Aorta (tissue), 5 donors: ENCODE measurements at places on chromosomes 5 and 9.

DNA sequence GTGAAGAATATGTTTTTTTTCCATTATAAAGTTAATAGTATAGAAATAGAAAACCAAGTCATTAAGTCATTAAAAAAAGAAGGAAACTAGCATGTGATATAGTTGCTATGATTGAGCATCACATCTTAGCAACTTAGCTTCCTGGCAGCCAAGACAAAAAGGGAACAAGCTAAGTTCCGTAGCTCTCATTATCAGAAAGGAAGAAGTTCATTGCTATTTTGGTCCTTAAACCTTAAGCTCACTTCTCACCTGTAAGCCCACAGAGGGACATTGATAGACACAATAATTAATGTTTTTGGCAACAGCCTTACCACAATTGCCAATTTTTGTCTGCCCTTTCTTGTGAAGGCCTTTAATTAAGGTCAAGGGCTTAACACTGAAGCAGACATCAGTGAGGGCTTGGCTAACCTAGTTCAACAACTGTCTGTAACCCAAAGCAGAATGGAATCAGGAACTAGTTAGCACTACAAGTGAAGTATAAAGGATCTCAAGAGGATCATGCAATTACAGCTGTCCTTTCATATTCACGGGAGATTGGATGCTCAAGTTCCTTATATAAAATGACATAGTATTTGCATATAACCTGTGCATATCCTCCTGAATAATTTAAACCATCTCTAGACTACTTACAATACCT is 24.0 kb upstream of the KLF4 start:
- H3K27me3 ChIP-seq, result no peaks in the 10 kb centered on the region
- no peaks in the 10 kb centered on the region for H3K4me1 ChIP-seq
- H3K36me3 ChIP-seq, result no peaks in the 10 kb centered on the region
- H3K27ac ChIP-seq, result no peak overlapping the region

DNA sequence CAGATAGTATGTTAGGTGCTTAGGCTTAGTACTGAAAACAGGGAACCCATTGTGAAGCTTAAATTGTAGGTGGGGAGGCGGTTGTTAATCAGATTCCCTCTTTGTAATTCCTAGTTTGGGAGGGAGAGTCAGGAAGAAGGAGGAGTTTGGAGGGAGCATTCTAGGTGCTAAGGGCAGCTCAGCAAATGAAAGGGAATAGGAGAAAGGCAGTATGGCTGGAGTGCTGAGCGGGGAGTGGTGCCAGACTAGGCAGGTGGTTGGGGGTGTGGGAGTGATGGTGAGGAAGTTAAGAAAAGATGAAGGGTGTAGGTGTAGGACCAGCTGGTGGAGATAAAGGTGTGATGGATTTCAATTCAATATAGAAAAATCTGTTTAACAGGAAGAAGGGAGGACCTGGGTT is 11.1 kb upstream of the GARNL3 start:
- no peaks in the 10 kb centered on the region for H3K27me3 ChIP-seq
- no peak overlapping the region for H3K4me3 ChIP-seq
- DNase-seq, result no peak
- H3K36me3 ChIP-seq, result no peaks in the 10 kb centered on the region
- peaks cover 5% of the 10 kb centered on the region for H3K4me1 ChIP-seq

DNA sequence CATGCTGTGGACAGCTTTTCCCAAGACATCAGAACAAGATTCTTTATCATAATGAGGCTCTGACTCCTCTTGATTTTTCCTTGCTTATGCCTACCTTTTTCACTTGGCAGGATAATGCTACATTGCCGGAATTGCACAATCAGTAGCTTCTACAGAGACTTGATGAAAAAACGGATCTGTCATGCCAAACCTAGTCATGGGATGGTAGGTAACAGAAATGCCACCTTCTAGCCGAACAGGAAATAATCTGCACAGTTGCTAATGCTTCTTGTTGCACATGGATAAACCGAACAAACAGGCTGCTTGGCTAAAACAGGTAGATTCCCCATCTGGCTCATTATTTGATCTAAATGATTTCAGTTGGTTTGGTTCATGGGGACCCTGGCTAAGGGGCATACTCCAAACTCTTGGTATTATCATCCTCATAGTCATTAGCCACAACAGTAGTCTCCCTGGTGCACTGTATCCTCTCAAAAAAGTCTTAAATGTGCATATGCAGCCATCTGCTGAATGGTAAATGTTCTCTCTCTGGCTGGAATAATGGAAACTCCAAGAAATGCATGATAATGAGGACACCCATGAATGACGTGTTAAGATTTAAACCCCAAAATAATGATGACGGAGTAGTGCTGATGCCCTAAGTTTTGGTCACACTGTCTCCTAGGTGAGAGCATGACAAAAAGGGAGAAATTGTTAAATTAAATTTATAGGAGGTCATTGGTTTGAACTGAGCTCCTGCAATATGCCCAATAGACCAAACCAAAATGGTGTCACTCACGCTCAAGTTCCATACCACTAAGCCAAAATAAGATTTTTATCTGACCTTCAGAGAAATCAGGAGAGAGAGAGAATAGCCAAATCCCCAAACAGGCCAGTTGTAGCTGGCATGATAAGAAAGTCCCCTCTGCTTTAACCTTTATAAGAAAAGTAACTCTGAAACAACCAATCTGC is 47.0 kb downstream of the RAPGEF1 start:
- no peak overlapping the region for H3K4me3 ChIP-seq
- peaks cover 6% of the 10 kb centered on the region for H3K4me1 ChIP-seq
- no peaks in the 10 kb centered on the region for H3K36me3 ChIP-seq
- no peaks in the 10 kb centered on the region for H3K27me3 ChIP-seq
- H3K27ac ChIP-seq, result no peak overlapping the region
- no peak for DNase-seq

DNA sequence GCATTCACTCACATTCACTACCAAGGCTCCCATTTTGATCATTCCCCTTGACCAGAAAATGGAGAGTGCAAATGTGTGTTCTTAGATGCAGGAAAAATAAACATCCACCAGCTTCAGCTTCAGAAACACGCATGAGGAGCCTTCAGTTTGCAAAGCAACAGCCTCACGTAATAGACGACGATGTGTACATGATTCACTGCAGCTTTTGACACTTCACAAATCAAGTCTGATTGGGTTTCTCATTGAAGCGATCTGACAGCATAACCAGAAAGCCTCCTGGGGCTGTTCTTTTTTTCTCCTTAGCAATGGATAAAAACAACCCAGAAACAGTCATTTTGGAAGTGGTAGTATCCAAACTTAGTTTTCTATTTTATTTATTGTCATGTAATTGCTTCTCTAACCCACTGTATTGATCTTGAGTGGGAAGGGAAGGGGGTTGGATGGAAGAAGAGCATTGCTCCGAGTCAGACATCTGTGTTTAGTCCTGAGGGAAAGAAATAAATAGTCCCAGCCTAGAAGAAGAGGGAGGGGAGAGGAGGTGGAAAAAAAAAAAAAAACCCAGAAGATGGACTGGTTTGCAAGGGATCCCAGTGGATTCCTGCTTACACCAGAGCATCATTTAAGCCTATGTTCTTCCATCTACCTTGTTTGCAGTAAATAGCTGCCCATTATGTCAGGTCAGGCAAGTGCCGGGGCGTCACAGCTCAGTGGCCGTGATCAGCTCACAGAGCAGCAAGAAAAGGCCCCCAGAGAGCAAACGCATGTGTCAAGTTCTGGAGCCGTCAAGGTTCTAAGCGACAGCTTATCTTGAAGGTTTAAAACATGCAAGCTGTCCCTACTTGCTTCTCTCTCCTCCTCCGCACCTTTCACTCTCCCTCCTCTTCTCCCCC is 190.2 kb upstream of the SNX2 start:
- H3K27ac ChIP-seq, result no peak overlapping the region
- no peak for DNase-seq
- no peaks in the 10 kb centered on the region for H3K36me3 ChIP-seq
- H3K4me1 ChIP-seq, result no peaks in the 10 kb centered on the region

- H3K36me3 ChIP-seq, result no peaks in the 10 kb centered on the region
- no peak for DNase-seq
- no peaks in the 10 kb centered on the region for H3K27me3 ChIP-seq
- no peak overlapping the region for H3K27ac ChIP-seq
These were observed 180.6 kb downstream of the HSPA4 start for GRCh38 chr5:133232435-133232834.

DNA sequence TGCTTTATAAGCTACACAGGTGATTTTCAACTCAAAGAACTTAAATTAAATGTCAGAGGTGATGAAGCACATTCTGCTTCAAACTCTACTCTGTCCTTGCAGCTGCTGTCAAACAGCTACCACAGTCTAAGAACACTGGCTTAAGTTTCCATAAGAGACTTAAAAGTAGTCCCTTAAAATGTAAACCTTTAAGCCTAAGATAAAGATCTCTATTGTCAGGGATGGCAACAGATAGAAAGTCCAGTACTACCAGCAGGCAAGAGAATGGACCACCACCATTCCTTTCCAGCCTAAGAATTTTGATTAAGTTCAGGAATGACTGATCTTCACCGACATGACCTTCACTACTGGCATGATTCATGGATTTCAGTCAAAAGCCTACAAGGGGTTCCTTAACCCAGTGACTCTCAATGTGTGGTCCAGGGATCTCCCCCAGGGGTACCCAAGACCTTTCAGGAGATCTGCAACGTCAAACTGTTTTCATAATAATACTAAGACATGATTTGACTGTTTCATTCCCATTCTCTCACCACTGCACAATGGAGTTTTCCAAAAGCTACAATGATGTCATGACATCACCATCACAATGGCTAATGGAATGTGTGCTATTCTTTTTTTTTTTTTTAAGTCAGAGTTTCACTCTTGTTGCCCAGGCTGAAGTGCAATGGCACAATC is 41.1 kb upstream of the PLPP6 start:
- DNase-seq, result no peak
- no peaks in the 10 kb centered on the region for H3K4me1 ChIP-seq
- H3K4me3 ChIP-seq, result no peak overlapping the region
- H3K36me3 ChIP-seq, result no peaks in the 10 kb centered on the region
- H3K27me3 ChIP-seq, result no peaks in the 10 kb centered on the region

DNA sequence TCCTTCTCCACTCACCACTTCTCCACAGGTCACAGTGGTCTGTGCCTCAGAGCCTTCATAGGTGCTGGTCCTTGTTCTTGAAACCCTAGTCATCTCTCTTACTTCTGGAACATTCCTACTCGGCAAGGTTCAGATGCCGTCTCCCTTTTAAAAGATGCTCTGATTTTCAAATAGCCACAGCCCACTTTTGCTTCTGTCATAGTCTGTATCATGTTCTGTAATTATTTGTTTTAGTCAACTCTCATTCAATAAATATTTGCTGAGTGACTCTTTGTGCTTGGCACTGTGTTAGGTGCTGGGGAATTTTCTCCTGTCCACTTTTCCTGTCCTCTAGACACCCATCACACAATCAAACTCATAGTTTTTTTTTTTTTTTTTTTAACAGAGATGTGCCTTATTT is 181.3 kb upstream of the IL12B start:
- H3K27me3 ChIP-seq, result no peaks in the 10 kb centered on the region
- no peak overlapping the region for H3K4me3 ChIP-seq
- H3K4me1 ChIP-seq, result peaks cover 4% of the 10 kb centered on the region

DNA sequence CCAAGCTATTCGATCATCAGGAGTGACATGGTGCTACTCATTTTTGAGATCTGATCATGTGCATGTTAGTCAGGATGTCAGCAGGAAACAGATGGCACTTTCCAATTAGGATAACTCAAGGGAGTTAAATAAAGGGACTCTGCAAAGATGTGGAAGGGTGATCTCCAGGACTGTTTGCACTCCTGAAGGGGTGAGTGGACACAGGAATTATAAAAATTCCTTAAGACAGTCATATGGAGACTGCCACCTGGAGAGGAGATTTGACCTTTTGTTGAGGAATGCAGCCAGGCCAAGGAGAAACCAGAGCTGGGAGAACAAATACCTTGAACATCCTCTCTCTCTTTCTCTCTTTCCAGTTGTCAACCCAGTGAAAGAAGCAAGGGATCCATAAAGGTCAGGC is 189.1 kb downstream of the GABRG2 start:
- H3K36me3 ChIP-seq, result no peaks in the 10 kb centered on the region
- no peak for DNase-seq
- no peaks in the 10 kb centered on the region for H3K27me3 ChIP-seq
- H3K4me1 ChIP-seq, result no peaks in the 10 kb centered on the region

- no peaks in the 10 kb centered on the region for H3K36me3 ChIP-seq
- H3K4me1 ChIP-seq, result no peaks in the 10 kb centered on the region
- H3K27me3 ChIP-seq, result no peaks in the 10 kb centered on the region
- DNase-seq, result no peak
- H3K27ac ChIP-seq, result no peak overlapping the region
- H3K4me3 ChIP-seq, result no peak overlapping the region
These were observed 18.1 kb downstream of the PPIP5K2 start for GRCh38 chr5:103138202-103138690.

GRCh38 chr9:636931-637591 is 204.4 kb upstream of the DMRT1 start:
- peaks cover 3% of the 10 kb centered on the region for H3K4me1 ChIP-seq
- no peak overlapping the region for H3K4me3 ChIP-seq
- DNase-seq, result no peak
- H3K36me3 ChIP-seq, result no peaks in the 10 kb centered on the region

DNA sequence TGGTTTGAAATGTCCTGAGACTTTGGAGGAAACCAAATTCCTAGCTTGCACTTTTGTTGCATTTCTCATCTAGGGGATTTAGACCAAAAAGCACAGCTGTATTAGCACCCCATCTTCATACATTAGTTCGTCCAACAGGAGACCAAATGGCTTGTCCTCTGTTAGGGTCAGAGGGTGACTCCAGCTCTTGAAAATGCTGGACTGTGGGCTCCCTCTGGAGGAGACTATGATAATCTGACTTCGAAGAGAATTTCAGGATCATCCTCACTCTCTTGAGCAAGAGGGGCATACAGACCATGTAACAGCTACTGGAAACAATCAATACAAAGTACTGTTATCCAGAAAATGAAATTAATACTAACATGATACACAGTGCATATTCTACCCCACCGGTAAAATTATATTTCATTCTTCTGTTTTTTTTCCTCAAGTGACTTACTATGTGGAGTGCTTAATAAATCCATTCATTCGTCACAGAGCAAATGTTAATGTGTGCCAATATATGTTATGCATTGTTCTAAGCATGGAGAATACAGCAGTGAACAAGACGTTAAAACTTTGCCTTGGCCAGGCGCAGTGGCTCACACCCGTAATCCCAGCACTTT is 63.7 kb upstream of the PPP2CA start:
- no peaks in the 10 kb centered on the region for H3K36me3 ChIP-seq
- no peaks in the 10 kb centered on the region for H3K4me1 ChIP-seq
- H3K27ac ChIP-seq, result no peak overlapping the region
- no peaks in the 10 kb centered on the region for H3K27me3 ChIP-seq

GRCh38 chr9:86547571-86547970 is 193.4 kb upstream of the TUT7 start:
- DNase-seq, result no peak
- H3K27me3 ChIP-seq, result no peaks in the 10 kb centered on the region
- H3K4me3 ChIP-seq, result no peak overlapping the region
- no peaks in the 10 kb centered on the region for H3K4me1 ChIP-seq

DNA sequence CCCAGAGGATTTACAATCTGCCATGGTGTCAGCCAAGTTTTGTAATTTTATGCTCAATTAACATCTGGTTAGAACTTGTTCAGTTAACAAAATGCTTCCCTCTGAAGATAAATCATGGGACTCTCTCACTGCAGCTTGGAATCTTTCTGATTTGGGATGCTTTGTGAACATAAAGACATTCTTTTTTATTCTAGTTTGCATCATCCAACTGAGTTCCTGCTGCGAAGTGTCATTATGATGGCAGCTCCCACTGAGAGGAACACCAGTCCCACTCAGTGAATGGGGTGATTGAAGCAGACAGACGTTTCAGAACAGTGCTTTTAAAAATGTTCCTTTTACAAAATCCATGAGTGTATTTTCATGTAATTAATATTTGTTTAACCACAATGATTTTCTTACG is 863.8 kb downstream of the TLE4 start:
- H3K27me3 ChIP-seq, result no peaks in the 10 kb centered on the region
- H3K4me1 ChIP-seq, result no peaks in the 10 kb centered on the region
- no peak overlapping the region for H3K27ac ChIP-seq
- no peaks in the 10 kb centered on the region for H3K36me3 ChIP-seq
